ENCODE measurements at places on chromosomes 11 and 22.

DNA sequence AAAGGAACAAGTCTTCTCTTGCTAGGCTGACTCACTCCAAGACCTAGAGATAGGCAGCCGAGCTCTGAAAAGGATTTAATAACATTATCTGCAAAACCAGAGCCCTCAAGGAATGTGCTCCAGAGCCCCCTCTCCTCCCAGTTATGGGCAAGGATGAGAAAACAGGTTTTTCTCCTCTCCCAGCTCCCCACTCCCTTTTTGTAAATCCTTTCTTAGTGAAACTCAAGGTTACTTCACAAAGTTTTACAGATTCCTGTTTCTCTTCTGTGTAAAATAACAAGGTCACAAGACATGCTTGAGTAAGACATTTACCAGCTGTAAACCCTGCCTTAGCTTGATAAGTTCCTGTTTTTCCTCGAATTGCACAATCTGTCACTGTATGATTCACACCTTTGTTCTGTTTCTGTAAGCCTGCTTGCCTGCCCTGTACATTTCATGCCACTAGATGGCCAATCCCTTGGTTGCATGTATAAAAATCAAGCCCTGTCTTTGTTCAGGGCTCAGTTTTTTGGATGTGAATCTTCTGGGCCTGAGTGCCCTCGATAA lies 489.4 kb downstream of the KCNA4 start:
- no peak for DNase-seq

- DNase-seq = no peak
Measured at GRCh38 chr11:108788565-108789199, 123.8 kb downstream of the DDX10 start.

DNA sequence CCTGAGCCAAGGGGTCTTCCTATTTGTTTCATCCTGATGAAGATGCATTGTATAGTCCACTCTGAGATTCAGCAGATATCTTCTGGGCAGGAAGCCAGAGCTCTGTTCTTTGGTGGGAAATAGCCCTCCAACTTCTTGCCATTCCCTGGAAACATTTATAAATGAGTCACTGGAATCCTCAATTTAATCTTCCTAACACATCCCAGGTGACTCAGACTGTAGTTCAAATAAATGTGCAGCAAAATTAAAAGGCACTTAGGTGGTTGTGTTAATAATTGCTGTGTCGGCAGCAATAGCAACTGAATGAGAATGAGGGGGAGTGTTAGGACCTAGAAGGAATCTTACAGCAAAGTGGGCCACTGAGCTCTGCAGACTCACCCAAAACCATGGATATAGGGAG lies 108.6 kb downstream of the INSC start:
- no peak for DNase-seq

DNA sequence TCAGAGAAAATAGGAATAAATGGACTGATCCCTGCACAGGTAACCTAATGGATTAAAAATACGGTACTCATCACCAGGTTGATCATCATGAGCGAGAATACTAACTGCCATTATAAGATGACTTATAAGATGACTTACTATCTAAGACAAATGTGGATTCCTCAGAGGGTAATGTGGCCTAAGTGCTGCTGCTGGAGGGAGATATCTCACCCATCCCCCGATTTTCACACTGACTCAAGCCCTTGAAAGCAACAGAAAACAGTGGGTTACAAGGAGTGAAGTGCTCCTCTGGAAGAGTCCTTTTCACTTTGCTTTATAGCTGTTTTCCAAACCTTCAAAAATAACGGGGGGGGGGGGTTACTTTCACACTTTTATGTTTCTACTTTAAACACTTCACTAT lies 920 bp downstream of the TMEM218 start:
- no peak for DNase-seq

- no peak for DNase-seq
Measured at GRCh38 chr22:31020334-31020733, 51.3 kb downstream of the TUG1 start.

DNA sequence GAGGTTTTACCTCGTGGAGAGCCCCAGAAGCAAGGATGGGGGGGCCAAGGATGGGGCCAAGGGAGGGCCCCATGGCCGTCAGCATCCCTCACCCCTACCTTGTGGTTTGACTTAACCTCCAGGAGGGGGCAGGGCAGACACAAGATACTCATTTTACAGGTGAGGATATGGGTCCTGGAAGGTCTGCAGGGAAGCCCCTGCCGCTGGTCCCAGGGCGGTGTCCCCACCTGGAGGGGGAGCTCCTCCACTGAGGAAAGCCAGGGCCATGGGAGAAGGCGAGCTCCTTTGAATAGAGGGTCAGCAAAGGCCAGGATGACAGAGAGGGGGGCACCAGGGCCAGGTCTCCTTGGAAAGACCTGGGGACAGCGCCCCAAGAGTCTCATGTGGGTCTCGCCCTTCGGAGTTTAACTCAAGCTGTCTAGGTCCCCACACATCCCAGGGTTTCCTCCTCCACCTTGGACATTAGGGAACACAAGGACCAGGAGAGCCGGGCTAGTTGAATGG lies 5.9 kb upstream of the ADORA2A start:
- peak; percentile 58 for DNase-seq

DNA sequence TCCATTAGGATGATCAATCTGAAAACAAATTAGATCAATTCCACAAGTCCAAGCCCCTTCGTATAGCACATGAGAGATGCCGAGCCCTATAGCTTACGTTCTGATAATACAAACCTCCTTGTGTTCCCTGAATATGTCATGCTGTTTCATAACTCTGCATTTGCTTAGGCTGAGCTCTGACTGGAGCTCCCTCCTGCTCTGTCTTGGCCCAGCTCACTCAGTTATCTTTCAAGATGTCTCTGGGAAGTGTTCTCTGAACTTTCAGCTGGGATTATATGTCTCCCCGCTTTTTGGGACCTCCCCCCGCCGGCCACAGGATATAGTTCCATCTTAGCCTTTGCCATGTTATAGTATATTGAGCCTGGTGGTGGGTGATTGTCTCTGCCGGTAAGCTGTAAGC lies 44.0 kb downstream of the FDX1 start:
- no peak for DNase-seq

DNA sequence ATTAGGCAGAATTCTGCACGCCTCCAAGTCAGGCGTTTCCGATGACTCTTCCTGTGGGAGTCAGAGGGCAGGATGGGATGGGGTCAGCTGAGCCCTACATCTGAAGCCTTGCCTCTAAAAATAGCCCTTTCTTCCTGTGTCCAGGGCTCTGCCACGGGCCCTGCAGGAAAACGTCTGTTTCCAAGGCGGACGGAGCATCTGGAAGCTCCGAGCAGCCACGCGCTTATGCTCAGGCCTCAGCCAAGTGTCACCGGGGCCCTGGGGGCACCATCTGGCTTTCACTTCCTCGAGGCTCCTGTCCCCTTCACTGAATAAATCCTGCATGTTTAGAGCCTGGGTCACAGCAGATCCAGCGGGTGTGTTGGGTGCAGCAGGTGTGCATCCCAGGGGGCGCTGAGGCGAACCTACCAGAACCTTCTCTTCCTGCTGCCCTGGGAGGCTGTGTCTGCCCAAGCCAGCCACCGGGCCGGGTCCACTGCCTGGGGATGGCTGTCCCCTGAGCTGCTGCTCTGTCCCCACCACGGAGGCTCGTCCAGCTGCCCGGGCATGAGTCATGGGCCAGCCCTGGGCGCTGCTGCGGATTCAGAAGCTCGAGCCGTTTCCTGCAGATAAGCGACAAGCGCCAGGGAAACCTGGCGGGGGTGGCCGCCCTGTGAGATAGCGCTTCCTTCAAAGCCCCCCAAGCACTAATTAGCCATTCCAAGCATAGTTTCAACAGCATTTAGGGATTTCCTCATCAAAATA lies 32.0 kb upstream of the LINC01488 start:
- no peak for DNase-seq

- DNase-seq = no peak
Measured at GRCh38 chr11:22761066-22761465, 68.5 kb downstream of the SVIP start.

- no peak for DNase-seq
Measured at GRCh38 chr11:88318017-88318416, 19.5 kb downstream of the CTSC start.

- no peak for DNase-seq
Measured at GRCh38 chr11:10049756-10050155, 244.3 kb downstream of the SBF2 start.

GRCh38 chr11:98307827-98308491 lies 712.8 kb upstream of the CNTN5 start:
- no peak for DNase-seq

DNA sequence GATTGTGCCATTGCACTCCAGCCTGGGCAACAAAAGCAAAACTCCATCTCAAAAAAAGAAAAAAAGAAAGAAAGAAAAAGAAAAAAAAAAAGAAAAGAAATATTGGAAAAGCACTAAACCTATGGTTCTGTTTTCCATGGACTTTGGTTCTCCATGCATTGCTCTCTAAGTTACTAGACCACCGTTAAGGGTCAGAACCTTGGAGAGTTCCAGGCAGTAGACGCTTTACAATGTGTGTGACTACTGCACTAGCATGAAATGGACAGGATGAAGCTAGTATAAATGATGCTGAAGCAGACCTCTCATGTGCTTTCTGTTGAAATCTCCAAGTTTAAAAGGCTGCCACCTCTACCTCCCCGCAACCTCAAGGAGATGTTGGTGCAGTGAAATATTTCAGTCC lies 63.5 kb downstream of the SIK2 start:
- DNase-seq = no peak

- DNase-seq = no peak
Measured at GRCh38 chr11:69531717-69532088, 50.2 kb downstream of the LINC01488 start.

- no peak for DNase-seq
Measured at GRCh38 chr22:30289980-30290313, 642 bp upstream of the CASTOR1 start.

GRCh38 chr11:16512198-16512898 lies 156.0 kb upstream of the SOX6 start:
- DNase-seq = no peak

GRCh38 chr11:1462698-1462975 lies 23.9 kb downstream of the MOB2 start:
- DNase-seq = no peak

- no peak for DNase-seq
Measured at GRCh38 chr11:119885067-119885466, 156.1 kb upstream of the NECTIN1 start.

- no peak for DNase-seq
Measured at GRCh38 chr11:94583866-94584500, 16.8 kb downstream of the PIWIL4 start.

DNA sequence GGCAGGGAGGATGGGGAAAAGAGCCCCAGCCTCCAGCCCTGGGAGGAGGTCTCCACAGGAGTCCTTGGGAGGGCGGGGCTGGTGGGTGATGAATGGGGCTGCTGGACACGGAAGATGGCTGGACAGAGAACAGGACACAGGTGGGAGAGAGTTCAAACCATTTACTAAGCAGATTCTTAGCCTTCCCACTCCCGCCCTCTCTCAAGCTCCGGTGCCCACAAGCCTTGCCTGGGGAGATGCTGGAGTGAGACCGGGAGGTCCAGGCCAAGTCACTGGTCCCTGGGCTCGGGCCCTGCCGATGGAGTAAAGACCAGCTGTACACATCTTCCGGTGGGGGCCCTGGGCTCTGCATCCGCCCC lies 1.4 kb downstream of the CLDN5 start:
- no peak for DNase-seq

- DNase-seq = no peak
Measured at GRCh38 chr22:17890245-17890671, 116.0 kb upstream of the BID start.

- DNase-seq = no peak
Measured at GRCh38 chr11:114440971-114441763, 1.9 kb downstream of the REXO2 start.

GRCh38 chr11:58938398-58938797 lies 890 bp upstream of the GLYATL1 start:
- DNase-seq = no peak

- DNase-seq = no peak
Measured at GRCh38 chr11:101563166-101563565, 20.6 kb downstream of the TRPC6 start.

- no peak for DNase-seq
Measured at GRCh38 chr22:22811016-22812009, 76.3 kb upstream of the IGLL5 start.

- no peak for DNase-seq
Measured at GRCh38 chr22:25228822-25229221, 9.4 kb downstream of the CRYBB2 start.

- DNase-seq = no peak
Measured at GRCh38 chr11:65491163-65491465, 7.7 kb upstream of the MALAT1 start.

- DNase-seq = no peak
Measured at GRCh38 chr11:34266090-34266912, 91.5 kb downstream of the ABTB2 start.

- no peak for DNase-seq
Measured at GRCh38 chr22:30574997-30575671, 669 bp upstream of the GAL3ST1 start.

DNA sequence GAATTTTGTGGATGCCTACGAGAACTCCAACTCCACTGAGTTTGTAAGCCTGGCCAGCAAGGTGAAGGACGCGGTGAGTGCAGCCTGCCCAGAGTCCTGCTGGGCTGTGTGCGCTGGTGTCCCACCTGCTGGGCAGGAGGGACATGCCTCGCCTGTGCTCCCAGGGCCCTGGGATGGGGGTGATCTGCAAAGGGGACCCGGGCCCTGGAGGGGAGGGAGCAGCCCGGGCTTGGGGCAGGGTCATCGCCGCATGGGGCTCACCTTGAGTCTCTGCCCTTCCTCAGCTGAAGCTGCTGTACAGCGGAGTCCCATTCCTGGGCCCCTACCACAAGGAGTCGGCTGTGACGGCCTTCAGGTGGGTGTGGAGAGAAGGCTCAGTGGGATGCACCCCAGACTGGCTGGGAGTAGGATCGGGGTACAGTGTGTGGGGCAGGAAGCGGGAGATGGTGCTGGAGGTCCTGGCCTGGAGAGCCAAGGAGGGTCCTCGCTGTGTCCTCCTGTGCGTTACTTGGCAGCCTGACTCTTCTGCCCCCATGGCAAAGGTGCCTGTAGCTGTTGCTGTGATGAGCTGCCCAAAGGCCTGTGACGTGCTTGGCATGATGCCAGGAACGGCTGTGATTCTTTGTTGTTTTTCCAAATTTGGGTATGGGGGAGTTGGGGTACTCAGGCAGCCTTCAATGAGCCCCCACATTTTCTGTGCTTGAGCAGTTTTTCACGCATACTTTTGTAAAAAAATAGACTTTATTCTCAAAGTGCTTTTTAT lies 29.2 kb downstream of the ST14 start:
- no peak for DNase-seq

GRCh38 chr22:38271927-38272372 lies 860 bp downstream of the TMEM184B start:
- DNase-seq = peak; percentile 26

Measured in activated naive CD4-positive, alpha-beta T cell treated with anti-CD3 and anti-CD28 coated beads, Interleukin-2, amount 10 ng/mL, durations not matched to agents 7 days and 5 days (primary cell).